Activated CD4-positive, alpha-beta T cell treated with anti-CD3 and anti-CD28 coated beads, Interleukin-2, amount 10 ng/mL, durations not matched to agents 7 days and 5 days (primary cell): ENCODE measurements at places on chromosomes 6 and 20. TPM values are rescaled to one million over a fixed set of nuclear protein-coding genes. Genes with fewer than 3 reads are reported as not detected.

The GJA1 gene
- not detected for total RNA-seq

GRCh38 chr20:20211274-20211987 is 156.5 kb upstream of the INSM1 start:
- no peaks in the 10 kb centered on the region for H3K27me3 ChIP-seq
- no peak for DNase-seq
- no peak overlapping the region for H3K27ac ChIP-seq
- no peak overlapping the region for H3K4me3 ChIP-seq
- H3K36me3 ChIP-seq, result no peaks in the 10 kb centered on the region

The BRPF3 gene
- 18.5 TPM for total RNA-seq

The BPIFB4 gene
- not detected for total RNA-seq

DNA sequence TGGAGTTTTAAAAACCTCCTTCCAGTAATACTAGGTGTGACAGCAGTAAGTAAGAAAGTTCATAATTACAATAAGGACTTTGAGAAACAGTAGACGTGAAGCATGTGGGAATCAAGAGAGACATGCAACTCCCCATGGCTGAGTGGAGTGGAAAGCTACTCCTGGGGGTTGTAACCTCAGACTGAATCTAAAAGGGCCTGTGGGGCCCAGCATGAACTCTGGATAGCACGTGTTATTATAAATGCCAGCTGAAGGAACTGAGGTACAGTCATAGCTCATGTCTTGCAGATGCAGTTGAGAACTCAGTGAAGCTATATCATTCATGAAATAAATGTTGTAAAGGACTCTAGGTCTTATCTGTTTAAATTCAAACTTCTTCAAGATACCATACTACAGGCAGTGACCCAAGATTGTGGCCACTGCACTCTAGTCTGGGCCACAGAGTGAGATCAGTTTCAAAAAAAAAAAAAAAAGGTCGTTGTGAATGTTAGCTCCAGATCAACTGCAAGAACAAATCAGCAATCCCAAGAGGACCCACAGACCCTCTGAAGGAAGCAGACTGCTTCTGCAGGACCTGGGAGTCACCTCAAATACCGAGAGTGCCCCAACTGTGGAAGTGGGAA is 189.3 kb downstream of the TRDN start:
- no peak overlapping the region for H3K27ac ChIP-seq
- no peaks in the 10 kb centered on the region for H3K27me3 ChIP-seq
- no peak overlapping the region for H3K4me3 ChIP-seq
- no peaks in the 10 kb centered on the region for H3K4me1 ChIP-seq
- no peaks in the 10 kb centered on the region for H3K36me3 ChIP-seq

GRCh38 chr20:59152559-59153354 is 10.9 kb upstream of the ZNF831 start:
- no peaks in the 10 kb centered on the region for H3K27me3 ChIP-seq
- peaks cover 68% of the 10 kb centered on the region for H3K4me1 ChIP-seq

DNA sequence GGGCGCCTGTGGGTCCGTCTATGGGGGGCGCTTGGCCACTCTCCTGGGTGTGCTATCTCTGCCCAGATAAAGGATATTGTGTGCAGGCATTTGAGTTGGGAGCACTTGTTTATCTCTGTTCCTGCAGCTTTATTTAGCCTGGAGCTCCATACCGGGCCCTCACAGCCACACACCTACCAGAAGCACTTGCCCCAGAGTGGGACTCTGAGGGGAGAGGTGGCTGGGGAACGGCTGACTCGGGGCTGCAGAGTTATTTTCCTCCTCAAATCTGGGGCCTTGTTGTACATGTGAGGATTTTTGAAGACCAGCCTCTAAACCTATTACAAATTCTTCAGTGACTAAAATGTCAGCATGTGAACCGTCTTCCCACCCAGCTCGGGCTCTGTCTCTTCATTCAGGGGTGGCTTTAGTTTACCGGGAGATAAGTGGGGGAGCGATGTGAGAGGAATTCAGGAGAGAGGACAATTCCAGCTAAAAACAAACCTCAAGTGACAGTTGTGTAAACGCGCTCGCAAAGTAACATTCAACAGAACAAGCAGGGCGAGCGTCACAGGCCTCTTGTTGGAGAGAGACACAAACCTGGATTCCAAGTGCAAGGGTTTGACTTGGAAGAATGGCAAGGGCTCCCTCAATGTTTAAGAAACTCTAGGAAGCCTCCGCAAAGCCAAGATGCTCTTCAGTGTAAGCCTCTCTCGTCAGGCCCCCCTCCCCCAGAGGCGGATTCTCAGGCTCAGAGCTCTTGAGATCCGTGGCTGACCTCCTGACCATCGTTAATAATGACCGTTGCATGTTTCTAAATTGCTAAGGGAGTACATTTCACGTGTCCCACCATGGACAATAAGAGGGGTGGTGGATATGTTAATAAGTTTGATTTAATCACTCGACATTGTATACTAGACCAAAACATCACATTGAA is 548.9 kb downstream of the QKI start:
- no peak for DNase-seq
- H3K27me3 ChIP-seq, result no peaks in the 10 kb centered on the region
- no peaks in the 10 kb centered on the region for H3K36me3 ChIP-seq
- H3K27ac ChIP-seq, result no peak overlapping the region
- H3K4me1 ChIP-seq, result no peaks in the 10 kb centered on the region

- H3K4me1 ChIP-seq, result no peaks in the 10 kb centered on the region
- H3K27ac ChIP-seq, result no peak overlapping the region
- DNase-seq, result no peak
- no peak overlapping the region for H3K4me3 ChIP-seq
- no peaks in the 10 kb centered on the region for H3K36me3 ChIP-seq
- no peaks in the 10 kb centered on the region for H3K27me3 ChIP-seq
Measured at GRCh38 chr20:6651561-6651960, 115.9 kb upstream of the BMP2 start.

DNA sequence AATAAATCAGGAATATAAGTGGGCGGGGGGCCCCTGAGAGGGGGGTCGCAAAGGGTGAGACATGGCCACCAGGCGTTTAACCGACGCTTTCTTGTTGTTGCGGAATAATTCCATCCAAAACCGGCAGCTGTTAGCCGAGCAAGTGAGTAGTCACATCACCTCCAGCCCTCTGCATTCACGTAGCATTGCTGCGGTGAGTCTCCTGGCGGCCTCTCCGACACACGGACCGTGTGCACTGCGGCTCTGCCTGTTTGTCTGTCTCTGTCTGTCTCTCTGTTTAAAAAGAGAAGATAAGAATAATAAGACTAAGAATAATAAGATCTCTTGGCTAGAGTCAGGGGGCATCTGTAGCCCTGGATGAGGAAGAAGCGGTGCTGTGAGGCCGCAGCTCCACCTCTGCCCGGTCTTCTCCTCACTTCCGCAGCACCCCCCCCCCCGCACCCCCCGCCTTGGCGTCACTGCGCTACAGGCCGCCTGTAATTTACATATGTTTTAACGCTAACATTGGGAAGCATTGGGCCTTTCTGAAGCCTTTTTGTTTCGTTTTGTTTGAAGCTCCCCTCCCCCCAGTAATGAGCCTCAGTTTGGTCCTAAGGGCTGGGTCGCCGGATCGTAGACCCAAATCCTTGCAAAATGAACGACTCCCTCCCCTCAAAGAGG is 993 bp downstream of the STX16 start:
- H3K27ac ChIP-seq, result peak overlapping the region; percentile 99
- DNase-seq, result peak; percentile 85
- H3K4me3 ChIP-seq, result peak overlapping the region; percentile 90
- peaks cover 32% of the 10 kb centered on the region for H3K36me3 ChIP-seq
- H3K4me1 ChIP-seq, result peaks cover 33% of the 10 kb centered on the region

- no peak overlapping the region for H3K27ac ChIP-seq
- H3K4me1 ChIP-seq, result peaks cover 27% of the 10 kb centered on the region
- H3K27me3 ChIP-seq, result no peaks in the 10 kb centered on the region
Measured at GRCh38 chr6:20447157-20447556, 45.5 kb downstream of the E2F3 start.

The PTPRA gene
- total RNA-seq, result 83.9 TPM

DNA sequence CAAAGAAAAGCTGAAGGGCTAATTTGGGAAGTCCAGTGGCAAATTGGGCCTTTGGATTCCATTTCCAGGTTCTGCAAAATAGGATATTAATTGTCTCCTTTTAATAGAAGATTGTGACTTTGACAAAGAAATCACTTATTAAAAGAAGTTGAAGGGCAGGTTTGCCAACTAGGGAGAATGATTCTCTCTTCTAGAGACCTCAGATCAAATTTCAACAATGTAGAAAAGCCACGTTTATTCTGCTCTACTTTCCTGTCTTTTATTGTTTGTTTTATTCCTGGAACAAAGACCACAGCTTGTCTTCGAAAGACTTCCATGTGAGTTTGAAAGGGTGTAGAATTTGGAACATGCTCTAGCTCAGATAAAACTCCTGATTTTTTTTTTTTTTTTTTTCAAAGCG is 65.5 kb upstream of the PRL start:
- H3K4me3 ChIP-seq, result no peak overlapping the region
- DNase-seq, result no peak
- no peaks in the 10 kb centered on the region for H3K4me1 ChIP-seq
- no peaks in the 10 kb centered on the region for H3K27me3 ChIP-seq
- H3K27ac ChIP-seq, result no peak overlapping the region

DNA sequence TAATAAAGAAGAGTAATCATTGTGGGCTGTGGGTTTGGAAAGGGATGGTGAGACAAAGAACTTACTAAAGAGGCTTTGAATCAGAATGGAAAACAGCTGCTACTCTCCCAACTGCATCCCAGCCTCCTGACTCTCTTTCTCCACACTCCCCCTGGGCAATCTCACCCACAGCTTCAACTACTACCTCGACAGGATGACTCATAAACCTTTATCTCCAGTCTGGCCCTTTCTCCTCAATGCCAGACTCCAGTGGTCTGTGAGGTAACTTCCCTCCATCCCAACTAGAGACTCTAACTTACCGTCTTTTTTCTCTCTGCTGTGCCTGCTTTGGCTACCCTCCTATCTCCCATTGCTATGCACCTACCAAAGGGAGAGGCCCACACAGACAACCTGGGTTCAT is 135.3 kb upstream of the RREB1 start:
- no peaks in the 10 kb centered on the region for H3K36me3 ChIP-seq
- DNase-seq, result no peak
- no peak overlapping the region for H3K27ac ChIP-seq
- H3K4me3 ChIP-seq, result no peak overlapping the region
- H3K27me3 ChIP-seq, result no peaks in the 10 kb centered on the region

GRCh38 chr20:40284611-40285010 is 404.4 kb downstream of the MAFB start:
- no peak overlapping the region for H3K27ac ChIP-seq
- no peak for DNase-seq
- H3K4me3 ChIP-seq, result no peak overlapping the region

The MATN4 gene
- 0.17 TPM for total RNA-seq

DNA sequence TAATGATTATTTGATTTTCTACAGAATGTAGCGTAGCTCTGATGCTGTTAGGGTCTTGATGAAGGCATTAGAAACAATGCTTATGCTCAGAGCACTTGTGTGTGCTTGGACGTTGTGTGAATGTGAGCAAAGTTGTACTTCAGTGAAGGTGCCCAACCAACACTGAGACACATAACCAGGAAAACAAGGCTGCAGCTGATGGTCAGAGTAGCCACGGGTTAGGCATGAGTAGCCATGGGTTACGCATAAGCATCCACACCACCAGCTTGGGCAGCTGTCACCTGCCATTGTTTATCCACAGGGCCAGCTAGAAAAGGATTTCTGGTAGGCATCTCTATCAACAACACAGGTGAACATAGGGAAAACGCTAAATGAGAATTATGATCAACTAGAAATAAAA is 326.6 kb downstream of the NRN1 start:
- peaks cover 17% of the 10 kb centered on the region for H3K4me1 ChIP-seq
- no peak overlapping the region for H3K4me3 ChIP-seq
- no peaks in the 10 kb centered on the region for H3K27me3 ChIP-seq

- no peak overlapping the region for H3K27ac ChIP-seq
- peaks cover 2% of the 10 kb centered on the region for H3K27me3 ChIP-seq
- no peaks in the 10 kb centered on the region for H3K36me3 ChIP-seq
- no peak for DNase-seq
- H3K4me3 ChIP-seq, result no peak overlapping the region
Measured at GRCh38 chr20:41991412-41991811, 373.2 kb upstream of the CHD6 start.

The GJA10 gene
- total RNA-seq, result not detected

GRCh38 chr6:20702366-20702765 is 168.1 kb downstream of the CDKAL1 start:
- peaks cover 2% of the 10 kb centered on the region for H3K36me3 ChIP-seq
- no peaks in the 10 kb centered on the region for H3K27me3 ChIP-seq
- H3K4me1 ChIP-seq, result peaks cover 10% of the 10 kb centered on the region
- no peak overlapping the region for H3K27ac ChIP-seq
- no peak overlapping the region for H3K4me3 ChIP-seq

The CCR6 gene
- total RNA-seq, result 6.7 TPM

GRCh38 chr6:107801173-107801886 is 22.8 kb downstream of the SCML4 start:
- peaks cover 42% of the 10 kb centered on the region for H3K4me1 ChIP-seq
- peak overlapping the region; percentile 57 for H3K27ac ChIP-seq
- no peak for DNase-seq
- no peak overlapping the region for H3K4me3 ChIP-seq

DNA sequence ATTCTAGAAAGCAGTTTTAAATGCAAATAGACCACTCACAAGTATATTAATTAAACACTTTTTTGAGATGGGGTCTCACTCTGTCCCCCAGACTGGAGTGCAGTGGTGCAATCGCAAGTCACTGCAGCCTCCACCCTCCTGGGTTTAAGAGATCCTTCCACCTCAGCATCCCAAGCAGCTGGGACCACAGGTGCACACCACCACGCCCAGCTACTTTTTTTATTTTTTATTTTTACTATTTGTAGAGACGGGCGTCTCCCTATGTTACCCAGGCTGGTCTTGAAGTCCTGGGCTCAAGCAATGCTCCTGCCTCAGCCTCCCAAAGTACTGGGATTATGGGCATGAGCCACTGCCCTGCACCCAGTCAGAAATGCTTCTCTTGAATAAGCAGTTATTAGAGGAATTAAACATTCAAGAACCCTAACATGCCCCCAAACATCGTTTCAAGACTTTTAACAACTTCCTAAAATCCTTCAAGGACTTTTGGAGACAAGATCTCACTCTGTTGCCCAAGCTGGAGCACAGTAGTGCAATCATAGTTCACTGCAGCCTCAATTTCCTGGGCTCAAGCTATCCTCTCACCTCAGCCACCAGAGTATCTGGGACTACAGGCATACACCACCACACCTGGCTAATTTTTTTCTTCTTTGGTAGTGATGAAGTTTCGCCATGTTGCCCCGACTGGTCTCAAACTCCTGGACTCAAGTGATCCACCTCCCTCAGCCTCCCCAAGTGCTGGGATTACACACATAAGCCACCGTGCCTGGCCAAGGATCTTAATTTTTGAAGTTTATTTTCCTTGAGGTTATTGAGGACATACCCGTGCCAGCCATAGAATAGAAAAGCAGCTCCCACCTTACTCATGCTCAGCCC is 3.2 kb downstream of the MCCD1 start:
- peaks cover 67% of the 10 kb centered on the region for H3K36me3 ChIP-seq
- peaks cover 19% of the 10 kb centered on the region for H3K4me1 ChIP-seq
- H3K27ac ChIP-seq, result no peak overlapping the region
- no peaks in the 10 kb centered on the region for H3K27me3 ChIP-seq

- no peak overlapping the region for H3K4me3 ChIP-seq
- no peak overlapping the region for H3K27ac ChIP-seq
- DNase-seq, result no peak
- no peaks in the 10 kb centered on the region for H3K4me1 ChIP-seq
- H3K36me3 ChIP-seq, result no peaks in the 10 kb centered on the region
Measured at GRCh38 chr6:9409126-9409525, 973.8 kb upstream of the SLC35B3 start.

The SLC4A11 gene
- 0.77 TPM for total RNA-seq
